ENCODE measurements at places on chromosomes 12 and 14. TPM values are rescaled to one million over a fixed set of nuclear protein-coding genes. Genes with fewer than 3 reads are reported as not detected.

- DNase-seq: no peak
Observed at GRCh38 chr12:62372825-62373224, 93.8 kb upstream of the MON2 start.

DNA sequence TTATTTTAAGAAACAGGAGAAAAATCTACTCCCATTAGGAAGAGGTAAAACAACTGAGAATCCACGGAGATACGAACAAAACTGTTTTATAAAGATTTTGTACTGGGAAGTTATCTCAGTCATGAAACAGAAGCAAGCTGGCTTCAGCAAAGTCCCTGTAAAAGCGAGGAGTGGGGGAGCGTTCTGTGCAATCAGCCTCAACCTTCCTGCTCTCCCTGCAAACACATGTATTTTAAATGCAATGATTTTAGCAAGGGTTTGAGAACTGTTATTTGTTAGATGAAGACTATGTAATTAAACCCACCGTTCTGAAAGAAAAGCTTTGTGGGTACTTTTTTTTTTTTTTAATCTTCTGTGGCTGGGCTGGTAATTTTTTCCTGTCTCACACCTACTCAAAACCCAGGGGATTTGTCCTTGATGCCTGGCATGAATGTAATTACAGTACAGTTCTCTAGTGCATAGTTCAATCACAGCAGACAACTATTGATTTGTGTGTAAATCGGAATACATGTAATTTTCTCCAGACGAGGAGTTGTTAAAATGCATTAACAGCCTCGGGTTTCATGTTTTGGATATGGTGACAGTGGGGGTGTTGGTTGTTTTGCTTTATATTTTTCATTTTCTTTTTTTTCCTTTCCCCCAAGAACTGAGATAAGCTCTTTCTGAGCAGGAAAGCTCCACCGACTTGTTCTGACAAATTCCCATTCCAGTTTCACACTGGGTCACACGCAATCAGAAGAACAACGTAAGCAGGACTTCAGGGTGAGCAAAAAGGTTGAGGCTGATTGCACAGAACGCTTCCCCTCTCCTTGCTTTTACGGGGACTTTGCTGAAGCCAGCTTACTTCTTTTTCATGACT lies 153.6 kb downstream of the PHLDA1 start:
- no peak for DNase-seq

DNA sequence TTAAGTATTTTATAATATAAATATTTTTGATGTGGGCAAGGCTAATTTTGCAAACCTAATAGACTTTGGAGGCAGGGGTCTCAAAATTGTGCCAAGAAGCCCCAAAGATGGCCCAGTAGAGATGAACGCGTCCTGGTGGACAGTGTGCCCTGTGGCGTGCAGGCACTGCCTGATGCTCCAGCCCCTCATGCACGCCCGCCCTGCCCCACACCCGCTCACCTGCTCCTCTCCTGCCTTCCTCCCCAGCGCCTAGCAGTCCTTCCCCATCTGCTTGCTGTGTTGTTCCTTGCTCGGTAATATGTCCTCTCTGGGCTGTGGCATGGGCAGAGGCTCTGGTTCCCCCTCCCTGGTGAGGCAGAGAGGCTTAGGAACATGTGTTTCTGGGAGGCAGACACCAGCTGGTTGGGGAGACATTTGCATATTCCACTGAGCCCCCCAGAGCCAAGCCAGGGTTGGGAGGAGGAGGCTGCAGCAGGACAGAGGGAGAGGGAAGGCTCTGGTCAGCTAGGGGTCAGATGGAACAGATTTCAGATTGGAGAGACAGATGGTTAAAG lies 46.8 kb upstream of the GPATCH2L start:
- no peak for DNase-seq

LALBA gene
- total RNA-seq: not detected

- no peak for DNase-seq
Observed at GRCh38 chr14:51488569-51489220, 163.0 kb upstream of the FRMD6 start.

LHX5 gene
- not detected for total RNA-seq

GRCh38 chr14:99244941-99245563 lies 26.9 kb downstream of the BCL11B start:
- no peak for DNase-seq

- DNase-seq: no peak
Observed at GRCh38 chr12:120625557-120626419, 14.6 kb upstream of the CABP1 start.

GRCh38 chr14:49897965-49898364 lies 5.1 kb downstream of the ARF6 start:
- no peak for DNase-seq

DNA sequence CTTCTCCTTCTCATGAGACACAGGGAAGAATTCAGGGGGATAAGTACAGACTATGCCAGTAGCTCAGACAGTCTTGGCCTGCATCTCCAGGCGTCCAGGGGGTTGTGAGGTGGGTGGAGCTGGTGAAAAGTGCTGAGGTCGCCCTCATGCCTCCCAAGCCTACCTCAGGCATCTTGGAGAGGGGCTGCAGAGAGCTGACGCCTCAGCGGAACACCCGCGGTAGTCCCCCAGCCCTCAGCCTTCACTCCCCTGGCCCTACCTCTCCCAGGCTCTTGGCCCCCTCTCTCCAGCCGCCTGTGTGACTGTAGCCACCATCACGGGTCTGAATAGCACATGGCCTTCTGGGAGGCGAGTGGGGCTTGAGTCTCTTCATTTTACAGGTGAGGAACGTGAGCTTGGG lies 59.8 kb upstream of the DLK1 start:
- no peak for DNase-seq

- DNase-seq: no peak
Observed at GRCh38 chr12:5520831-5521230, 88.9 kb downstream of the NTF3 start.

ERP27 gene
- total RNA-seq: not detected

KCNC2 gene
- not detected for total RNA-seq

KRT80 gene
- total RNA-seq: not detected

DNA sequence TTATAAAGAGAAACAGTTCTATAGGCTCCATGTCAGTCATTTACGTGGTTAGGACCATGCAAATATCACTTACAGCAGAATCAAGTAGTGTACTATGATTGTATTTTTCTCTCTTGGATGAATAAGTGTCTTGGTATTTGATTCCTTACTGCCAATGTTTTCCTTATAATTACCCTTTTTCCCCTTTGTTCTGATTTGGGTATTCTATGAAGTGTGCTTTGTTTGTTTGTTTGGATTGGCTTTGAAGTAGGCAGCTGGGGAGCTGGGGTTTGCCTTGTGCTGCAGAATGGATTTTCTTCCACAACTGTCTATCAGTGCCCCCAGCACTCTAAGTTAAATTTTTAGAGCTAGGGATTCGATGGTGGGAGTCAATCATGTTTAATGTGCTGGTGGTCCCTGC lies 12.4 kb downstream of the TMEM120B start:
- DNase-seq: no peak

MGP gene
- 836 TPM for total RNA-seq

Data from omental fat pad (tissue), 4 donors.